ENCODE measurements at places on chromosomes 12 and 14. TPM values are rescaled to one million over a fixed set of nuclear protein-coding genes. Genes with fewer than 3 reads are reported as not detected.

Gene CLEC2D
- 3.4 TPM for total RNA-seq

DNA sequence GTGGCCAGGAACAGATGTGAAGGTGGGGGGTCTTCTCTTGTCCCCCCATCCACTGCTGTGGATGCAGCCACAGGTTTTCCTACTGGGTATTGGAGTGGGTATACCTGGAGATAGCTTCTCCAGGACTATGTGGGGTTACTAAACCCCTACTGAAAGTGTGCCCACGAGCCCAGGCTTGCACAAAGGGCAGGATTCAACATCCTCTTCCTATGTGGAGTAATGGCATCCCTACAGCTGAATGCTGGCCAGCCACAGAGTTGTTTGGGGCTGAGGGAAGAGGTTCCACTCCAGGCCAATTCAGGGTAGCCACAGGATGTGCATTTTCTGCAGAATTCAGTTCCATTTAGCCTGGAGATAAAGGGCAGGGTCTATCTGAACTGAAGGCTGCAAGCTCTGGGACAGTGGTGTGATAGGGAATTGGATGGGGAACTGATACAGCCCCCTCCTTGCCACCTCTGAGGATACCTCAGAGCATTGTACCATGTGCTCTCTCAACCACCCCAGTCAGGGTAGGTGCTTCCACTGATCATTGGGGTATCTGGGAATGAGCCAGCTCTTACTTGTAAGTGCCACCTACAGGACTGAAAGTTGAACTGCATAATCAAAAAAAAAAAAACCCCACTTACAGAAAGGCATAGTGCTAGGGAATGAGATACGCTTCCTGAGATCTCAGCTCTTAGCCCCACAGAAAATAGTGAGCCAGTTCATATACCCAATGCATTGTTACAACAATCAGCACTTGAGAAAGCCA, 187.1 kb downstream of the KITLG start:
- DNase-seq: no peak
- H3K4me3 ChIP-seq: no peak overlapping the region
- H3K36me3 ChIP-seq: no peaks in the 10 kb centered on the region
- H3K27me3 ChIP-seq: no peaks in the 10 kb centered on the region

DNA sequence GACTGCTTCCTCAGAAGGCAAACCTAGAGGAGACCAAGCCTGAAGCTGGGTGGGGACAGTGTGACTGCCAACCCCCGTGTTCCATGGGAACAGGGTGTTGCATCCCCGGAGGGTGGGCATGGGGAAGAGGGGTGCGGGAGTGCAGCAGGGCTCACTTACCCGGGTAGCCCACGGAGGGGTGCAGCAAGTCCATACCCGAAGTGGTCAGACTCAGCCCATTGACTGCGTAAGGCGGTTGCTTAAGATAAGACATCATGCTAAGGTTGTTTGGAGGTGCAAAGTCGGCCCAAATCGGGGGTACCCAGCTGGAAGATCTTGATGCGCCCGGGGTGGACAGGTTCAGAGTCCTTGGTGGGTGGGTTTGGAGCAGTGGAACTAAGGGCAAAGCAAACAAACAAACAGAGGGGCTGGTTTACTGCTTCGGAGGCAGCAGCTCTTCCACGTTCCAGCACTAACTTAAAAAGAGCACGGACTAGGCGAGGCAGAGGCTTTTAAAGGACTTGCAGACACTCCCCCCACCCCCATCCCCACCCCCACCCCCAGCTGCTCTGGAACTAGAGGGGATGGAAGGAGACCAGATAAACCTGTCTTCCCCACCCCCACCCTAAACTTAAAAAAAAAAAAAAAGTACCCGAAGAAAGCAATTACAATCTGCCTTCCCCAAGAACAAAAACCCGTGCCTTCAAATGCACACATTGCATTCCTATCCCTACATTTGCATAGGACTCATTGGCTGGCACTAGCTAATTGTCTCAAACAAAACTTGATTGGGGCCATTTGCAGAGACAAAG, 4.9 kb downstream of the OTX2 start:
- H3K4me3 ChIP-seq: no peak overlapping the region
- peaks cover 44% of the 10 kb centered on the region for H3K27me3 ChIP-seq
- H3K36me3 ChIP-seq: peaks cover 22% of the 10 kb centered on the region

DNA sequence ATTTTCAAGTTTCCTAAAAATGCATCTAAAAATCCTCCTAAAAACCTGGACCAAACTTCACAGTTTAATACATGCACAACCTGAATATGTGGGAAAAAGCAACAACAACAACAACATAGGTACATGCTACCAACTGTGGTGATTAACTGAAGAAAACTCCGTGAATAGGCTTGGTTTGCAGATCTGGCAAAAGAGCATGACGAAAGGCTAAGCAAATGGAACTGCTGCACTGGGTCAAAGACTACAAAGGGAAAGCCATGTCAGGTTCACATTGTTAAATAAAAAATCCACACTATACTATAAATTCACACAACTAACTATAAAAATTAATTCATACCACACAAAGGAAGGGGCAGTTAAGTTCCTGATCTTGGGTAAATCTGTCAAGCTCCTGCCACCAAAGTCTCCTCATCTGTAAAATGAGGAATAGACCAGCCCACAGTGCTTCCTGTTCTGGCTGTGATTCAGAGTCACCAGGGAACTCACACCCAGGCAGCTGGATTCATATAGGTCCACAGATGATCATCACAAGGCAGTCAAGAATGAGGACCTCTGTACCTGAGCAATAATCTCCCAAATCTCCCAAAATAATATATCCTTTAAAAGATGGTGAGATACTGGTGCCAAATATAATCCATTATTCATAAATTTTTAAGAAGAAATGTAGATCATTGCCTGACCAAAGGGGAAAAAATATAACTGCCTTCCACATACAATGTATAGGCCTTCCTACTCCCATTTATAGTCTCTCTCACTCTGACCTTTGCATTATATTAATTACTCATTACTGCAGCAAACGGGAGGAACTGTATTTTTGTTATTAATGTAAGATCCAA, 7.0 kb downstream of the CORO1C start:
- no peak overlapping the region for H3K4me3 ChIP-seq
- peak overlapping the region; percentile 92 for H3K27ac ChIP-seq
- peak; percentile 52 for DNase-seq
- H3K27me3 ChIP-seq: no peaks in the 10 kb centered on the region
- peaks cover 32% of the 10 kb centered on the region for H3K36me3 ChIP-seq
- H3K4me1 ChIP-seq: peaks cover 85% of the 10 kb centered on the region

- no peak overlapping the region for H3K4me3 ChIP-seq
- peaks cover 3% of the 10 kb centered on the region for H3K27me3 ChIP-seq
- H3K27ac ChIP-seq: no peak overlapping the region
- H3K4me1 ChIP-seq: no peaks in the 10 kb centered on the region
- no peak for DNase-seq
Measured at GRCh38 chr12:80317307-80317706, 126.7 kb upstream of the PTPRQ start.

- H3K27ac ChIP-seq: no peak overlapping the region
- no peak overlapping the region for H3K4me3 ChIP-seq
- DNase-seq: peak; percentile 46
- H3K4me1 ChIP-seq: no peaks in the 10 kb centered on the region
- no peaks in the 10 kb centered on the region for H3K36me3 ChIP-seq
Measured at GRCh38 chr14:49461529-49462401, 124.4 kb downstream of the RPS29 start.

DNA sequence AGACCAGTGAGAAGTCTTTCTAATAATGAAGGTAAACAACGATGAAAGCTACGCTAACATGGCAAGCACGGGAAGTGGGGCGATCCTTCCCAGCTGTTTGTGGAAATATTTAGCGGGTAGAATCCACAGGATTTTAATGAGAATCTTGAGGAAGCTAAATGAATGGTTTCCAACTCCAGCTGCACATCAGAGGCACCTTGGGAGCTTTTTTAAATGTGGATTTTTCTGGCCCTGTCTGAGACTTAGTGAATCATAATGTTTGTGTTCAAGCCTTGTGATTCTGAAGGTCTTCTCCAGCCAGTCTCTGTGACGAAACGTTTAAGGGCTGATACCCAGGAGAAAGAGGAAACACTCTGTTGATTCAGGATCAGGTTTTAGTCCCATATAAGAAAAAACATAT, 169.8 kb downstream of the CAPZA3 start:
- no peaks in the 10 kb centered on the region for H3K36me3 ChIP-seq
- H3K4me1 ChIP-seq: no peaks in the 10 kb centered on the region
- no peak overlapping the region for H3K27ac ChIP-seq
- no peak overlapping the region for H3K4me3 ChIP-seq
- no peak for DNase-seq
- H3K27me3 ChIP-seq: no peaks in the 10 kb centered on the region

GRCh38 chr14:94139421-94139820, 10.0 kb upstream of the IFI27L2 start:
- H3K27ac ChIP-seq: no peak overlapping the region
- no peaks in the 10 kb centered on the region for H3K36me3 ChIP-seq

DNA sequence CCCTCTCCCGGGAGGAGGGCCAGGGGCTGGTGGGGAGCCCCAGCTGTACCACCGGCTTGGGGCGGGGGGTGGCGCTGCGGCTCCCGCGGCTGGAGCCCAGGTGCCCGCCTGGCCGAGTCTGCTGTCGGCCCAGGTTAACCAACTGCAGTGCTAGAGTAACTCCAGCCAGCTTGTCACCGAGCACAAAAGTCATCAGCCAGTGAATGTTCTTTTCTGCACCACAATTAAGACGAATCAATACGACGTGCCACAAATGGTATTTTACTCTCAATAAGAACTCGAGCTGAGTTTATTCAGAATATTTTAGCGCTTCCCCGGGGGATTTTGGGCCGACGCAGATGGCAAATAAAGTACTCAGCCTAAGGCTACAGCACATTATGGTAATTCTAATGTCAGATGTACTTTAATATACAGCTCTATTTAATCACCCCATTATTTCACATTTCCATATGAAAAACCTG, 83.2 kb downstream of the BCL11B start:
- H3K36me3 ChIP-seq: no peaks in the 10 kb centered on the region
- H3K4me3 ChIP-seq: no peak overlapping the region
- H3K4me1 ChIP-seq: peaks cover 10% of the 10 kb centered on the region
- no peak for DNase-seq
- H3K27me3 ChIP-seq: no peaks in the 10 kb centered on the region
- H3K27ac ChIP-seq: no peak overlapping the region

- no peak overlapping the region for H3K27ac ChIP-seq
- no peaks in the 10 kb centered on the region for H3K27me3 ChIP-seq
- DNase-seq: no peak
- no peaks in the 10 kb centered on the region for H3K36me3 ChIP-seq
- H3K4me3 ChIP-seq: no peak overlapping the region
Measured at GRCh38 chr14:37089410-37089809, 83.0 kb downstream of the SLC25A21 start.

DNA sequence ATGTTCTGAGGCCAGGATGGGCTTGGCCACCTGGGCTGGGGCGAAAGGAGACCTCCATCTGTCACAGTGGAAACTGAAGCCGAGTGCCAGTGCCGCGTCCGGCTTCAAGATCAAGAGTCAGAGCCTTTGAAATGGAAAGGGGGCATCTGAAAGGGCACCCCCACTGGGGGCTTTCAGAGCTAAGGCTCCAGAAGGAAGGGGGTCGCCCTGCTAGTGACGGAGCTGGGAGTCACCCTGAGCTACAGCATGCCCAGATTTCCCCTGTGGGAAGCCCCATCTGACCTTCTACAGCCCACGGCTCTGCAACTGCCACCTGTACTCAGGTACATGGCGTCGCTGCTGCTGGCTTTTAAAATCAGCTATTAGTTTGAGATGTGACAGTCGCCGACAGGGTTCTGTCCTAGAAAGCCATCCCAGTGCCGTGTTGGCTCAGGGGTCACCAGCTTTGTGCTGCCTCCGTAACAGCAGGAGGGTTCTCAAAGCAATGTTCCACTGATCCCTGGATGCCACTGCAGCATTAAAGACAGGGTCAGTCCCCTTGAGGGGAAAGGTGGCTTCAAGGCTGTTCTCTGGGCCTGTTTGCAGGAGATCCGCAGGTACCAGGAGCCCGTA, 31.5 kb downstream of the CCNK start:
- H3K27ac ChIP-seq: no peak overlapping the region
- DNase-seq: no peak
- peaks cover 74% of the 10 kb centered on the region for H3K36me3 ChIP-seq

Gene CCDC175
- total RNA-seq: not detected

Gene SPTB
- total RNA-seq: 2.0 TPM

GRCh38 chr12:59500335-59500734, 95.5 kb upstream of the SLC16A7 start:
- no peak overlapping the region for H3K27ac ChIP-seq
- H3K36me3 ChIP-seq: no peaks in the 10 kb centered on the region
- DNase-seq: no peak

DNA sequence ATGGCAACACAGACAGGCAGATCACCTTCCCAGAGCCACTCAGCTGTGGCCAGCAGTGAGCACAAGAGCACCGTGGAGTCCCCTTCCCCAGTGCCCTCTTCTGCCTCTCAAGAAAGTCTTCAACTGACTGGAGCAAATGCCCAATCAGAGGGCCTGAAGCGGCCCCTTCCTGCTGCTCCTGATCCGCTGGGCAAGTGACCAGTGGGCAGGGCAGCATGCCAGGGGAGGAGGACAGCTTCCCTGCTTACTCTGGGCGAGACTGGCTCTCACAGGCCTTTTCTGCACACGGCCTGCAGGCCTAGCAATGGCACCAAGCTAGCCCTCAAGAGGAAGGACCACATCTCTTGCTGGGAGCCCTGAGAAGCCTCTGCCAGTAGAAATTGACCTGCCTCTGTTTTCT, 890 bp downstream of the KRT71 start:
- no peak for DNase-seq
- H3K4me3 ChIP-seq: no peak overlapping the region
- no peaks in the 10 kb centered on the region for H3K4me1 ChIP-seq
- peaks cover 25% of the 10 kb centered on the region for H3K27me3 ChIP-seq
- no peaks in the 10 kb centered on the region for H3K36me3 ChIP-seq
- H3K27ac ChIP-seq: no peak overlapping the region

- no peaks in the 10 kb centered on the region for H3K36me3 ChIP-seq
- no peaks in the 10 kb centered on the region for H3K27me3 ChIP-seq
- H3K27ac ChIP-seq: no peak overlapping the region
- no peak overlapping the region for H3K4me3 ChIP-seq
Measured at GRCh38 chr14:100140452-100141078, 18.9 kb downstream of the DEGS2 start.

Gene MYF6
- total RNA-seq: not detected

DNA sequence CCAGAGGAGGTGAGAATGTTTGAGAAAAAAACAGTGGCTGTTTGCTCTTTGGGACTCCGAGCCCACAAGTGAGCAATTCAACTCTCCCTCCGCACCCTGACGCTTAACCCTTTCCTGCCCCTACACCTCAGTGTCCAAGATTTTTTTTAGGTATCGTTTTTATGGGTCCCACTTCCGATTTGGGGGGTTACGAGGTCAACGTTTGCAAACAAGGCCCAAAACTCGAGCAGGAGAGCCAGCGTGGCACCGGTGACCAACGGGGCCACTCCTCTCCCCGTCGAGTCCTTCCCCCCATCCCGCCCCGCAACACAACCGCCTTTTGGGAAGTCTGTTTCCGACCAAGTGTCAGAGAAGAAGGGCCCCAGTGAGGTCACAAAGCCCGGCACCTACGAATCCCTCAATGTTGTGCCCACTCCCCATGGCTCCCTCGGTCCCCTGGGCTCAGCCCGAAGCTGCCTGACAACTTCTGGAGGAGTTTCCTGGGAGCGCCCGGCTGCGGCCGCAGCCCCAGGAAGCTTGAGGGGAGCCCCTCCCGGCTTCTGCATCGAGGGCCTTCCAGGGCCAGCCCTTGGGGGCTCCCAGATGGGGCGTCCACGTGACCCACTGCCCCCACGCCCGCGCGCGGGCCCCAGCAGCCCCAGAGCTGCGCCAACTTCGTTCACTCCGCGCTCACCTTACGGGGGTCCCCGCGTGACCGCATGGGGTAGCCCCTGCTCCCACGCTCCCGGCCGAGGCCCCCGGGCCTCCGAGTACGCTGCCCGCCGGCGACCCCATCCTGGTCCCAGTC, 1.2 kb downstream of the CDK2AP1 start:
- H3K27ac ChIP-seq: no peak overlapping the region
- H3K27me3 ChIP-seq: no peaks in the 10 kb centered on the region
- peak overlapping the region; percentile 90 for H3K4me3 ChIP-seq
- peaks cover 11% of the 10 kb centered on the region for H3K4me1 ChIP-seq

Gene NR4A1
- 7.0 TPM for total RNA-seq
